ENCODE measurements at places on chromosomes 1 and 21.

DNA sequence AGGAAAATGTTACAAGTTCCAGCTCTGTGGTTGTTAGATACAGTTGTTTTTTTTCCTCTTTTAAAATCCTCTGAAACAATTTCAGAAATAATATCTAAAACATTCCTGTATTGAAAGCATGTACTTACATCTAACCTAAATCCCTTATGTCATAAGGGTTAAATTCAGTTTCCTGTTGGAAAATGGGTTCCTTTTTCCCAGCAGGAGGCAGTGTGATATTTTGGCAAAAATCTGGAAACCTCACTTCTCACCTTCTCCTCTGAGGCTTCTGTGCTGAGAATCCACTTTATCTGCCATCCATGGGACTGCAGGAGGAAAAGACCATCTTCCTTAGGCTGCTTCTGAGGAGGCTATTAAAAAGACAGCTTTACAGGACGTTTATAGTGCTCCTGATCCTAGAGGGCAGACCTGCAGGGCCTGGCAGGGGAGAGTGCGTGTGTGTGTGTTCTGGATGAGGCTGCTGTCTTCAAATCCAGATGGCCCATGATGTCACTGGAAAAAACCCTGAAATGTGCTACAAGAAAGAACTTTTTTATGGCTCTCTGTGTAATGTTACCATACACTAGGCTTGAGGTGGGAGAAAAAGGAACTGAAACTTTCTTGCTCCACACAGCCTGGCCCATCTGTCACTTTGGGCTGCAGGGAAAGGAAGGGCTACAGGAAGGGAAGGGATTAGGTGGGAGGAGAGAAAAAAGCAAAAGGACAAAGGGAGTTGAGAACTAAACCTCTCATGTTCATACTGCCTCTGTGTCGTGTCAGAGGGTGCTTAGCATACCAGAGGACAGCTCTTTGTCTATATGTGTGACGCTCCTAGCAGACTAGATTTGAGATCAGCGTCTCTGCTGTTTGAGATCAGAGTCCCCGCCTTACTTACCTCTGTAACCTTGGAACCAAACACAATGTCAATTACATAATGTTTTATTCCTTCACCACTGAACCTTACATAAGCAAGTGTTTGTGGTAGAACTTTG is 379.2 kb upstream of the SPAG17 start:
- no peak for DNase-seq

- no peak for DNase-seq
Observed at GRCh38 chr1:22534951-22535350, 28.3 kb upstream of the EPHA8 start.

- DNase-seq = no peak
Observed at GRCh38 chr1:165893507-165893906, 66.1 kb downstream of the UCK2 start.

DNA sequence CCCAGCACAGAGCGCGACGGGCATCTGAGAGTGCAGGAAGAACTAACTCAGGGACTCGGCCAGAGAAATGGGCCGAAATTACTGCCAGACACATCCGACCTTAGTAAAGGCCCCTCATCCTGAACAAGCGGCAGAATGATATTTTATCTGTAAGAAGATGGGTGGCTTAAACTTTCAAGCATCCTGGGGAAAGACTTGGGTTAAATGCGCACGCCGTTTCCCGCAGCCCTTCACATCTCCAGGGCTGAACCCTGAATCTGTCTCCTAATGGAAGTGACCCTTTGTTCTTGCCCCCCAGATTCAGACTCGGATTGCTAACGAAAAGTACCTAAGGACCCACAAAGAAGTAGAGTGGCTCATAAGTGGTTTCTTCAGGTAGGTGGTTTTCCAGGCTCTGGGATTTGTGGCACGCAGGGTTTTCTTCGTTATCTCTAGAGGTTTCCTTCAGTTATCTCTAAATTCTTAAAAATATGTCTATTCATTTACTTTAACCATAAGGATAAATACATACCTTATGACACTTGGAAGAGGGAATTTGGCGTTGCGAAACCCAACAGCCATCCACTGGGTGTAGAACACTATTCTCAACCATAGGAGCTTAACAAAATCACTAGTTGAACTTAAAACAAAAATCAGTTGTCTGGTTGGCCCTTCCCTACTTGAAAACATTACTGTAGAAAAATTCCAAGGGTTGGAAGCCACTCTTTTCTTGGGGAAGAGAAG is 627 bp downstream of the RIIAD1 start:
- no peak for DNase-seq

- peak; percentile 68 for DNase-seq
Observed at GRCh38 chr1:231040019-231040799, at the start of gene FAM89A. Gene FAM89A (minus strand): TSS chr1:231040254. CDS start chr1:231040211, 43 bp downstream.

All from activated naive CD4-positive, alpha-beta T cell treated with anti-CD3 and anti-CD28 coated beads, Interleukin-2, amount 50 U/mL, for 72 hours (primary cell).